Stimulated activated CD8-positive, alpha-beta memory T cell treated with anti-CD3 and anti-CD28 coated beads, Interleukin-7, amount 100 ng/mL, for 24 hours (primary cell): ENCODE measurements at places on chromosomes 5 and 9.

DNA sequence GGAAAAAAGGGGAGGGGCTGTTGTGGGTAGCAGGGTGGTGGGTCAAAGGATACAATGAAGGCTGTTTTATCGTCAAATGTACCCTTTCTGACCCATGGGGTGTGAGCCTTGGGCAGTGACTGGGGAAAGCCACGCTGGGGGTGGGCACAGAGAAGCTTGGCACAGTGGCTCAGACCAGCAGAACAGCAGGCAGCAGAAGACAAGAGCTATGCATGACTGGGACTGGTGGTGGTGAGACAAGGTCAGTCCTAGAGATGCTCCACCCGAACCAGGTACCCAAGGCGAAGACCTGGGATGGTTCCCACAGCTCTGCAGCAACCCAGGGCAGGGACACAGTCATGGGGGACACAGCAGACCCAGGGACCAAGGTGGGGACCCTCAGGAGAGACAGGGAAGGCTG, 38.3 kb downstream of the BICD2 start:
- no peak for DNase-seq

- no peak for DNase-seq
Measured at GRCh38 chr5:21125238-21125983, 1137.4 kb upstream of the CDH18 start.

- DNase-seq, result no peak
Measured at GRCh38 chr9:78439866-78440830, 143.2 kb downstream of the PSAT1 start.

DNA sequence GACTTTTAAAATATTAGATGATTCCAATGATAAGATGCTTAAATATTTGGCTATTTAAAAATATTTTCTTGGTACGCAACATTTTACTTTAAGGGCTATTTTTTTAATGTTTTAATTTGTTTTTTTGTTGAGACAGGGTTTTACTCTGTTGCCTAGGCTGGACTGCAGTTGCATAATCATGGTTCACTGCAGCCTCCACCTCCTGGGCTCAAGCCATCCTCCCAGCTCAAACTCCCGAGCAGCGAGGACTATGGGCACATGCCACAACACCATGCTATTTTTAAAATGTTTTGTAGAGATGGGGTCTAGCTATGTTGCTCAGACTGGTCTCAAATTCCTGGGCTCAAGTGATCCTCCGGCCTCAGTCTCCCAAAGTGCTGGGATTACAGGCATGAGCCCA, 850.2 kb upstream of the DMAC1 start:
- no peak for DNase-seq

DNA sequence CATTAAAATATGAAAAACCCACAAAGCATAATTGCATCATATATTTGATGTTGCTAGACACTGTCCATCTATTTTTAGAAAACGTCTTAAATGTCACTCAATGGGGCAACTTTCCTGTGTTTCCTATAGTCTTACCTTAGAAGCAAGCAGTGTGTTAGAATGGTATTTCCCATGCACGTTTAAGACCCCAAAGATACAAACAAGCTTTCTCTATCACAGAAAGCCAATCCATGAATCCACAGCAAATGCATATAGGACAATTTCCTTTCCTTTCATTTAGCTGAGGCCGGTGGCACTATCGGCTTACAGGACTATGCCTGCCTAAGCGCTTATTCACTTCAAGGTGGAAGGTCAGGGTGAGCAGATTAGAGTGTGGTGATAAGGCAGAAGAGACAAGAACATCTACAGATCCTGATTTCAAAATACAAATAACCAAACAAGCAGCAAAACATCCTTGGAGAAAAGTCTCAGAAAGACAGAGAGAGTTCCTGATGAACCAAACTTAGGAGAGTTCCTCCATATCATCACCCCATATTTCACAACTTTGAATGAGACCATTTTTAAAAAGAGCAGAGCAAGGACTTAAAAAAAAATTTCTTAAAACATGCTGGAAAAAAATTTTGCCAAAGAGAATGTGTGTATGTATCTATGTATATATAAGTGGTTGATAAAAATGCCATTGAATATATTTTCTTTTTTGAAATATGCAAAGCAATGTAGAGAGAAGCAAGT, 57.2 kb downstream of the MEF2C start:
- no peak for DNase-seq

DNA sequence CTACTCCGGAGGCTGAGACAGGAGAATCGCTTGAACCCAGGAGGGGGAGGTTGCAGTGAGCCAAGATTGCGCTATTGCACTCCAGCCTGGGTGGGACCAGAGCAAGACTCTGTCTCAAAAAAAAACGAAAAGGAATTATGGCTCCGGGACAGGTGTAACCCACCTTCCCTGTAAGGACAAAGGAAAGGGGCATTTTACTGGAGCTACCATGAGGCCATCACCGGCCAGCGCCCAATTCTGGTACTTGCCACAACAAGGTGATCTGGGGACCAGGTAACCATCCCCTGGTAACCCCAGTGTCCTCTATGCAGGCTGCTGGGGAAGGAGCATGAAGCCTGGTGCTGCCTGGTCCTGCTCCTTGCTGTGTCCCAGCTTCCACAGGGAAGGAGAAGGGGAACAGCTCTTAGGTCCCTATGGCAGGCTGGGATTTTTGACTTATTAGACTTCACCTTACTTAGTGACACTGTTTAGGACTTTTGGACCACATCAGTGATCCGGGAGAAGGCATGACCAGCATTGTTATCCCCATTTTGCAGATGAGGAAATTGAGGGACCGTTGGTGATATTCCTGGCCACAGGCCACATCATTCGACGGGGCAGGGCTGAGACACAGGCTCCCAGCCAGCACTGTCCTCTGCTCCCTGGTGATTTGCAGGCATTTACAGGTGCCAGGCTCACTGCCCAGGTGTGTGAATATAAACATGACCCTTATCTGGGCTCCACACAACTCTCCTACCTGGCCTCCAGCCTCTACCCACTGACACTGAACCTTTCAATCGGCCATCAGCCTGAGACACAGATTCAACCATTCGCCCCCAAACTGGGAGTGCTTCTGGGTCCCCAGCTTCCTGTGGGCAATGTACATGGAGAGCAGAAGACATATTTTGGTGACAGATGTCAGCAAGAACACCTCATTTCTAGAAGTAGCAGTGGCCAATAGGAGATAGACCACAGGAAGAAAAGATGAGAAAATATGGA, 26.5 kb upstream of the ABO start:
- DNase-seq, result no peak

DNA sequence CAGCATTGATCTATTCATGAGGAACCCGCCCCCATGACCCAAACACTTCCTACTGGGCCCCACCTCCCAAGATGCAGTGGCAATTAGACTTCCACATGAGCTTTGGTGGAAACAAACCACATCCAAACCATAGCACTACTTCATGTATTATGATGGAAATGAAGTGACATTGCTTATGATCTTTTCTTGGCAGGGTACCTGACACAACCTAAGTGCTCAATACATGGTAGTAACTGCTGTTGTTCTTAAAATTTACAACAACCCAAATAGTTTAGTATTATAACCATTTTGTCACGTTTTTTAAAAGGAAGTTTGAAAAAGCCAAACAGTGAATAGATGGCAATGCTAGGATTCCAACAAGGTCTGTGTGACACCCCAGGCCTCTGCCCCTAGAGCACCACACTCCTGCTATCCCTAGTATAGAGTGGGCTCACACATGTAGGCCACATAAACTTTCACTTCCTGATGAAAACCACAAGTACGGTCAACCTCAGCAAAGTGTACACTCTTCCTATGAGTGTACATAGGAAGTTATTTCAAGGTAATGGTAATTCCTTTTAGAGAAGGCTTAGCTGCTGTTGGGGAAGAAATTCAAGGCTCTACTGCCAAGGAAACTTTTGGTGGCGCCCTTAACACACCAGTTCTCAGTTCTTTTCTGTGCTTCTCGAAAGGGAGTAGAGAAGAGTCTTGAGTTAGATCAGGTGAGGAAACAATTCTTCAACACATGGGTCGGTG, 97.6 kb downstream of the ARSB start:
- DNase-seq, result no peak

GRCh38 chr9:972501-973294, 3.8 kb upstream of the DMRT3 start:
- DNase-seq, result no peak

GRCh38 chr5:149128023-149128875, 13.0 kb upstream of the ABLIM3 start:
- DNase-seq, result no peak

GRCh38 chr9:128703616-128704355, 1.5 kb downstream of the PKN3 start:
- DNase-seq, result no peak

DNA sequence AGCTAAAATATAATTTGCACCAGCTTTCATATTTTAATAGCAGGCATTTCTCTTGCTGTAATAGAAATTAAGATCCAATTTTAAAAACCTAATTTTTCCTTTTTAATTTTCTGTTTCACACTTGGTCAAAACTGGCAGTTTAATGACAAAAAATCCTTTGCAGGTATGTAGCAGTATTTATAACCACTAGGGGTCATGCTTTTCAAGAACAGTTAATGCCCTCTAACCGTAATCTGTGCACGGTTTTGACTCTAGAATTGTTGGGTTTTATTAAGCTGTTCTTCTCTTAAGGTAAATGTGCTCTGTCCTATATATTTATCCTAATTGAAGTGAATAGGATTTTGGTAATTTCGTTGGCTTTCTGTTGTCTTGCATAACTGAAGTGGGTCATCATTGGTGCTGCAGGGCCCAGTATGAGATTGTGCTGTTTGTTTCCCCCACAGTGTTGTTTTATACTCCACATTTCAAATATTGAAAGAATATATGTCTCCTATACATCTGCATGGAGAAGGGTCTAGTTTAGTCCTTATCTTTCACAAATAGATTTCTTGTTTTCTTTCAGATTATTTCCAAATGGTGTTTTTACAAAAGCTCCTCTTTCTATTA, 107.4 kb downstream of the SCAMP1 start:
- DNase-seq, result no peak

- no peak for DNase-seq
Measured at GRCh38 chr5:132853323-132853722, 12.9 kb downstream of the GDF9 start.

- DNase-seq, result no peak
Measured at GRCh38 chr5:140548791-140549190, 1.3 kb downstream of the EIF4EBP3 start.

DNA sequence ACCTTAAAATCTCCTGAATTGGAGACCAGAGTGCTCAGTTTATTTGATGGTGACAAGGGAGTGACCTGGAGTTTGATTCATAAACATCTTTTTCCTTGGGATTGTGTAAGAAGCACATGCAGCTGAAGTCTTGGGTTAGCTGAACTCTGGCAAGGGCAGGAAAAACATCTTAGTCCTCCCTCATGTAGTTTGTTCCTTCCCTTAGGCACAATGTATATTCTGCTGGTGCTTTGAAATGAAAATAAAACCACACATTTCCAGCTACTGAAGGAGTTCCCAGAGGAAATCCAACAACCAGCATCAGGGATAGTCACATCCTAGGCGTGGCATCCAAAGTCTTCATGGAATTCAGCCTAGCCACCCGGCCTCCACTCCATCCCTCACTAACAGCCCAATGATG, 95.2 kb upstream of the PAPPA start:
- DNase-seq, result no peak

- DNase-seq, result no peak
Measured at GRCh38 chr9:4740388-4740637, 689 bp downstream of the AK3 start.

GRCh38 chr5:24606971-24607370, 37.8 kb downstream of the CDH10 start:
- DNase-seq, result no peak

DNA sequence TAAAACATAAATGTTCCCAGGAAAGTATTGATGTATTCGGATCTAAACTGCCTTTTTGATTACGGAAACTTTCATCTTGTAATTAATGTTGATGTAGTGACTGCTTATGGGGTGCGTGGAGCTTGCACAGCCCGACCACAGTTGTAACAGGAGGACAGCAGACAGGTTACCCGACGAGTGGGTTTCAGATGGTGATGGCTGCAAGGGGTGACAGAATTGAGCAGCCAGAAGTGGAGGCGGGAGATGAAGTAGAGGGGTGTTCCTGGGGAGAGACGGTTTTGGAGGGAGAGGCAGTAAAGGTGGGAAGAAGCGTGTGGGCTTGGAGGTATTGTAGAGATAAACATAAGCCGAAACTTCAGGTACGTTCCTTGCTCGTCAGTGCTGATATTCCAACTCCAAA, 5.8 kb downstream of the CEP72 start:
- no peak for DNase-seq

GRCh38 chr5:68347536-68347935, 132.0 kb downstream of the PIK3R1 start:
- no peak for DNase-seq

DNA sequence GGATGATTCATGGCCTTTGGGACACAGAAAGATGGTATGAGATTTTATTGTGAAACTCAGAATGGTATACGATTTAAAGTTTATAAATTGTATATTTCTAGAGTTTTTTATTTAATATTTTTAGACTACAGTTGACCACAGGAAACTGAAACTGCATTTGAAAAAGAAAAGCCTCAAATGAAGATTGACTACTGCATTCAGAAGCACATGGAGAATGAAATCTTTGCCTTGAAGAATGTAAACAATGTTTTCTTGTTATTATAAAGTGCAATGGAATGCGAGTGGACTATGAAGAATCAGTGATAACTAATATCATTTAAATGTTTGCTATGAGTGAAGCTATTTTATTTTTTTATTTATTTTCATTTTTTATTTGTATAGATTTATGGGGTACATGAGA, 169.1 kb upstream of the CDH18 start:
- no peak for DNase-seq

DNA sequence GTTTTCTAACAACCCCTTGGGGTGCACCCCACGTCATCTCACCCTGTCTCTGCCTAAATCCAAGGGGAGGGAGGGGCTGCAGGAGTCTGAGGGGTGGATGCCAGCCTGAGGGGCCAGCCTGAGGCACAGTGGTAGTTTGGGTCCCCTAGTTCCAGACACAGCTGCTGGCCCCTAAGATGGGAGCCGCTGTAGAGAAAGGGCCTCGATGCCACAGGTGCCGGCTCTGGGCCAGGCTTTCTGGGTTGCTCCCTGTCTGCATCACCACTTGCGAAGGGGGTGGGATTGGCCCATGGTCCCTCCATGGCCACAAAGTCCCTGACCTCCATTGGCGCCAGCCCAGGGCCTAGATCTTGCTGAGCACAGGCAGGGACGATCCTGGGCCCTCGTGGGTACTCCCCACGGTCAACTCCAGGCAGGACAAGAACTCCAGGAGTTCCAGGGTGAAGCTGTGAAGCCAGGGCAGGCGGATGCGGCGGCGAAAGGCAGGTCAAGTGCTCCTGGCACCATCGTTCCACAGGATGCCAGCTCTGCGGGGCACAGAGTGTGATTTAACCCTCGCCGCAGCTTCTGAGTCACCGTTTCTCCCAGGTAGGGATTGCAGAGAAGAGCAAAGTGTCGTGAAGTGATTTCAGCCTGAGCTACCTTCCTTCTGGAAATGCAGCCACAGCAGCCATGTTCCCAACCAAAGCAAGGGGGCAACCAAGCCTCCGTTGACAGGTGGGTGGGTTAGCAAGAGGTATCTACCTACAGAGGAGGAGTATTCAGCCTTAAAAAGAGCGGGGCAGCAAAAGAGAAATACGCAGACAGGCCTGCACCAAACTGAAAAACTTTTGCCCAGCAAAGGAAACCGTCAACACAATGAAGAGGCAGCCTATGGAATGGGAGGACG, 41.6 kb upstream of the EXOC3 start:
- no peak for DNase-seq
